ENCODE measurements at places on chromosomes 16 and 17.
A peak's percentile ranks its signal among the peaks of the same experiment; 100 is the strongest.

GRCh38 chr17:50180620-50181019 lies 14.8 kb downstream of the SGCA start:
- no peak for DNase-seq

- no peak for DNase-seq
These were observed 20.6 kb downstream of the NTAN1 start for GRCh38 chr16:15035163-15035729.

- peak; percentile 28 for DNase-seq
These were observed 939.9 kb upstream of the SOX9 start for GRCh38 chr17:71180801-71181385.

- peak; percentile 61 for DNase-seq
These were observed 25.9 kb downstream of the GRIN2C start for GRCh38 chr17:74833501-74834377.

GRCh38 chr17:40525294-40525693 lies 23.9 kb upstream of the TNS4 start:
- no peak for DNase-seq

GRCh38 chr17:57809879-57810278 lies 40.0 kb downstream of the MRPS23 start:
- no peak for DNase-seq

- DNase-seq = no peak
These were observed 15.2 kb downstream of the IL21R start for GRCh38 chr16:27417047-27417671.

DNA sequence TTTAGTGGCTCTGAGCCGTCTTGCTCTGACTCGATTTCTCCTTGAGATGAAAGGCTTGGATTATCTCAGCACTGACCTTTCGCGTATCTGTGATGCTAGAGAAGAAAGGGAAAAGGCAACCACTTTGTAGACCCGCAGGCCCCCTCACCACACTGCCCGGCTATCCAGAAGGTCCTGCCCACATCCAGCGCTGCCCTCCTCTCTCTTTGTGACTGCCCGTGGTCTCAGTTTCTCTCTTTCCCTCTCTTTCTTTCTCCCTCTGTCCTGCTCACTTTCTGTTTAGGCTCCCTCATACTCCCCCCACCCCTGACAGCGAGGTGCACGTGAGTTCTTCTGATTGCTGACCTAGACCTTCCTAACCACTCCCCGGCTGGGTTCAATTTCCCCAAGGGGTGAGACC lies 12.8 kb upstream of the TBX21 start:
- no peak for DNase-seq

- DNase-seq = no peak
These were observed 118.5 kb upstream of the ZNF267 start for GRCh38 chr16:31754998-31755615.

DNA sequence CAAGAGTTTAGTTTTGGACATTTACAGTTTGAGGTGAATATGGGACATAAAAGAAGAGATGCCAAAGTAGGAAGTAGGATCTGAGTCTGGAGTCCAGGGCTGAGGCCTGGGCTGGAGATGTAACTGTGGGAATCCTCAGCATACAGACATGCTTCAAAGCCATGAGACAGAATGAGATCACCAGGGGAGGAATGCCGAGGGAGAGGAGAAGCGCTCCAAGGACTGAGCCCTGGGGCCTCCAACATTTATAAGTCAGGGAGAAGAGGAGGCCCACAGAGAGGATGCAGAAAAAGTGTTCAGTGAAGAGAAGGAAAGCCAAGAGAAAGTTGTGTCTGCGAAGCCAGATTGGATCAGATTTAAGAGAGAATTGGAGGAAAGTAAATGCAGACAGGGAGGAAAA lies 277.5 kb upstream of the MYOCD start:
- no peak for DNase-seq

- DNase-seq = no peak
These were observed 45.6 kb downstream of the DNAH9 start for GRCh38 chr17:11643851-11644250.

GRCh38 chr17:53736516-53737240 lies 86.0 kb upstream of the KIF2B start:
- DNase-seq = peak; percentile 22

DNA sequence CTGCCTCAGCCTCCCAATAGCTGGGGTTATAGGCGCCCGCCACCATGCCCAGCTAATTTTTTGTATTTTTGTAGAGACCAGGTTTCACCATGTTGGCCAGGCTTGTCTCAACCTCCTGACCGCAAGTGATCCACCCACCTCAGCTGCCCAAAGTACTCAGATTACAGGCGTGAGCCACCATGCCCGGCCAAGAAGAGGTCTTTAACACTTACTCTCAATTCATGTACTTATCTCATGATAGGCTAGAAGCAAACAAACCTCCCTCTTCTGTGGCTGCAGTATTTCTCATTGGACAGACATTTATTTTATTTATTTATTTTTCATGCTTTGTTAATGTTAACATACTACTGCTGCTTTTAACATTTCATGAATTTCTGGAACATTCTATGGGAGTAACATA lies 7.0 kb upstream of the NT5C start:
- DNase-seq = no peak

Data from RCC 7860 (cell line).